ENCODE measurements at places on chromosomes 11 and 22.

- DNase-seq, result no peak
Observed at GRCh38 chr11:133064152-133064877, 468.0 kb downstream of the OPCML start.

DNA sequence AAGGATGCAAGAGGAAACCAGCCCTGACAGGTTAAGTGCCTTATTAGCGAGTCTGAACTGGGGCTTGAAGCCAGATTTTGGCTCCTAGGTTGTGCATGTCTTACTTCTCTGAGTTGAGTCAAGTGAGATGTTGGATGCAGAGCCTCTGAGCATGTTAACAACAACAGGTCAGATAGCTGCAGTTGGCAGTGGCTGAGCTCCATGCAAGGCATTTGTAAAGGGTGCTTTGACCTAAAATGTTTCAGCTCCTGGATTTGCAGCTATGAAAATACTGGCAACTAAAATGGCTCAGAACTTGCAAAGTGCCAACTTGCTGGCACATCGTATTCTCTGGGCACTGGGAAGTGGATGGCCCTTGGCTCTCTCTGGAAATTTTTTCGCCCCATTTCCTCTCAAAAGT lies 16.4 kb upstream of the CSRP3 start:
- DNase-seq, result no peak

DNA sequence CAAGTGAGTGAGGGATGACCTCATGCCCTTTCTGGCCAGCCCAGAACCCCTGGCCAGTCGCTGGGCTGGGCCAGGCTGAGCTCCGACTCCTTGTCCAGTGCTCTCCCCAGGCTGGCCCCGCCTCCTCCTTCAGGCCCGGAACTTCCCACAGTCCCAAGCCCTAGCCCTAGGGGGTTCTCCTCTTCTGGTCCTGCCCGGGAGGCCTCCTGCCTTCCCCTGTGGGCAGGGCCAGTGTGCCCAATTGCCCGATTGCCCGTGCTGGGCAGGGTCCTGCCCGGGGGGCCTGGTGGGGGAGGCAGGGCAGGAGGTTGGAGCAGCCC lies 4.2 kb downstream of the TCIRG1 start:
- no peak for DNase-seq

DNA sequence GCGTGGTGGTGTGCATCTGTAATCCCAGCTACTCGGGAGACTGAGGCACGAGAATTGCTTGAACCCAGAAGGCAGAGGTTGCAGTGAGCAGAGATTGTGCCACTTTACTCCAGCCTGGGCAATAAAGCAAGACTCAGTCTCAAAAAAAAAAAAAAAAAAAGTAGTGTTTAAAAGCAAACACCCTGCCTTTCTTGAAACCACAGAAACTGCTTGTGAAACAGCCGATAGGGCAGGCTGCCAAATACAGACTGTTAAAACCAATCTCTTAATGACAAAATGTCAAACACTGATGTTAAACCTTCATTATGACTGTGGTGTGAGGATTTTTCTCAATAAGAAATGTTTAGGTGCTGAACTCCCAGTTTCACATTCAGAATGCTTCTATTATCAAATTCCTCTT lies 27.3 kb downstream of the MARK2 start:
- DNase-seq, result peak; percentile 48

GRCh38 chr11:23502826-23503225 lies 642.6 kb upstream of the CCDC179 start:
- no peak for DNase-seq

DNA sequence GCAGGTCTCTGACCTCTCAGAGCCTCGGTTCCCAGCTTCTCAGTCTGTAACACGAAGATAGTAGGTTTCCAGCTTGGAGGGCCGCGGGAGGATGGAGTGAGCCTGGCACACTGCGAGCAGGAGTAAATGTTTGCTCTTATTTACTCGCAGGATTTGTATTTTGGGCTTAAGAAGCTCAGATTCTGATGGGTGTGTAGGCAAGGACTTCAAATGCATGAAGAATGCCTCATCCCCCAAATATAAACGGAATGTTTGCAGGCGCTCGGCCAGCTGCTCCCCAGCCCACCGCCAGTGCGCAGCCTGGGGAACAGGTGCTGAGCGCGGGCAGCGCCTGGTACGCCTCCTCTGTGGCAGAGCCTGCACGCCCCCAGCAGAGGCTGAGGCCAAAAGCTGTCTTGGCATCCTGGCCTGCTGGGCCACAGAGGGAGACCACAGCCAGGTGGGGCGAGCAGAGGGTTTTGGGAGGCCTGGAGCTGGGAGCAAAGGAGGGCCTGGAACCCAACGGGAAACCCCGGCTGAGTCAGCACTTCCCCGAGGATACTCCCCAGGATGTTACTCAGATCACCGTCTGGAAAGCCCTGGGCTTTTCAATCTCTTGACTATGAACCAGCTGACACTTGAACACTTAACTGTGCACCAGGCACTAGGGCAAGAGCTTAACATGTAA lies 9.4 kb downstream of the EHD1 start:
- DNase-seq, result no peak

GRCh38 chr22:25404556-25404927 lies 159.9 kb upstream of the GRK3 start:
- DNase-seq, result no peak
